Thoracic aorta (tissue), 2 donors: ENCODE measurements at places on chromosomes 5 and 9. TPM values are rescaled to one million over a fixed set of nuclear protein-coding genes. Genes with fewer than 3 reads are reported as not detected.

DNA sequence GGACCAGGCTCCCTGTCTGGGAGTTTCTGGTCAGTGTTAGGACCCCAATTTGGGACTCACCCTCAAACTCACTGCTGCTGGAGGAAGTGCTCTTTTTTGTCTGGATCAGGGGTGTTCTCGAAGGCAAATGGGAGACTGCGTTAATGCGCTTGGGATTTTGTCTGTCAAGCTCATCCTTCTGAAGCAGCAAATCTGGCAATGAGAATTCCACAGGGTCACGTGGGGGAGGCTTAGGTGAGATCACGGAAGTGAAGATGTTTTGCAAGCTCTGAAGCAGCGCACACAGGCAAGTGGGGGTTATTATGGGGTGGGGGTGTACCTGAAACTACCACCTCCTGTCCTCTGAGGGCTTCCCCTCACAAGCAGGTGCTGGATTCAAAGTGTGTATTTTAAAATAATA, 10.5 kb upstream of the TEX53 start:
- H3K27ac ChIP-seq = no peak overlapping the region
- no peak overlapping the region for H3K4me3 ChIP-seq
- H3K27me3 ChIP-seq = no peaks in the 10 kb centered on the region
- DNase-seq = no peak
- no peaks in the 10 kb centered on the region for H3K4me1 ChIP-seq

DNA sequence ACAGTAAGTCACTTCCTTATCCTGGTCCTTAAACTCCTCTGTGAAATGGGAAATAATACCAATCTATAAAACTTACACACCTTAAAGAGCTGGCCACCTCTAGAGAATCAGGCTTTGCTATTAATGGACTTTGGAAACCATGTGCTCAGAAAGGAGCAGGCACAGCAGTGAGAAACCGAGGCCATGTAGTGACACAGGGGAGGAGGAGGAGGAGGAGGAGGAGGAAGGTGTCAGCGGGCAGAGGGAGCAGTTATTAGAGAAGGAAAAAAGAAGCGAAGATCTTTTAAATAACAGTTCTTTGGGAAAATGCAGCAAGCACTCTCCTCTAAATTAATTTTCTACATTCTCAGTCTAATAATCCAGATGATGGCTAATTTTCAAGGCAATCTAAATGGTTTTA, 38.0 kb downstream of the SUSD1 start:
- no peak for DNase-seq
- no peaks in the 10 kb centered on the region for H3K27me3 ChIP-seq
- no peaks in the 10 kb centered on the region for H3K4me1 ChIP-seq
- no peak overlapping the region for H3K27ac ChIP-seq

- no peaks in the 10 kb centered on the region for H3K4me1 ChIP-seq
- H3K27ac ChIP-seq = no peak overlapping the region
- no peaks in the 10 kb centered on the region for H3K27me3 ChIP-seq
- no peak for DNase-seq
Observed at GRCh38 chr5:178305801-178306200, 73.2 kb upstream of the PHYKPL start.

DNA sequence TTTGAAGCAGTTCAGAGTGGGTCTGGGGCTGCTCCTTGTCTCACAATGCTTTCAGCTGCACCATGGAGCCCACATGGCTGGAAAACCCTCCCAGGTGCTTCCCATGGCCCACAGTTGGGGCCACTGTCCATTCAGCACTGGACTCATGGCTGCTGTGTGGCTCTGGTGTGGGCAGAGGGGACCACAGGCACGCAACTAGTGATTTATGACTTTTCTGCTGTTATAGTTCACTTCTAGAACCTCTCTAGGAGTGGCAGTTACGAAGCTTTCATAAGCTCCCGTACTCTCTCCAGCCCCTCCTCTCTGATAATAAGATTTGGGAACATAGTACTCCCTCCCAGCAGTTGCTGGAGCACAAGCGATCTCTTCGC, 29.0 kb downstream of the GLRA1 start:
- H3K27me3 ChIP-seq = no peaks in the 10 kb centered on the region
- no peak overlapping the region for H3K27ac ChIP-seq
- no peak for DNase-seq
- no peak overlapping the region for H3K4me3 ChIP-seq
- peaks cover 11% of the 10 kb centered on the region for H3K4me1 ChIP-seq
- H3K36me3 ChIP-seq = no peaks in the 10 kb centered on the region

SLC25A2 gene
- 3.5 TPM for total RNA-seq

DNA sequence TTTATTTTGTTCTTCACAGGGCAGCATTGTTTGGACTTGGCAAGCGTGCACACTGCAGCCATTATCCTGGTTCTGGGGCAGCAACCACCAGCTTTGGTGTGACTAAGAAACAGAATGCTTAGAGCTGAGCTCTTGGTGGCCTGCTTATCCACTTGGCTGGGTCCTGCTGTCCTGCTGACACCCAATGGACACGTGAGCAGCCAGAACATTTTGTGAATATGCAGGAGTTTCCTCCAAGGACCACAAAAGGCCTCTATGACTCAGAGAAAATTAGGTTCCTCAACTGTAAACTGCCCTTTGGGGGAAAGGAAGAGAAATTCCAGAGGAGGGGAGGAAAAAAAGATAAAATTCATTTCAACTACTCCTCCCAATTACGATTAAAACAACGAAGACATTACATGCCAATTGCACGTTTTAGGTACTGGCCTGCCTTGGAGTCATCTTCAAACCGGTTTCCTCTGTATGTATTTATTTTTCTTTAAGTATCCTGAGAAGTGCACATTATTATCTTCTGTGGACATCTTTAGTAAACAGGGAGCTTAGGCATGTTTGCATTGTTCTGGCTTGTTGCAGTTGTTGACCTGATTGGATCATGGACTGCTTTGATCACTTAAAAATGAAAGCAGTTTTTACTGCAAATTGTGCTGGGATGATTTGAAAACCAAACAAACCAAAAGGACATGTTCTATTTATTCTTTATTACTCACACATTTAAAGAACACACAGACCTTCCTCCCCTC, 82.3 kb upstream of the TLE4 start:
- H3K27ac ChIP-seq = no peak overlapping the region
- H3K36me3 ChIP-seq = no peaks in the 10 kb centered on the region
- peaks cover 8% of the 10 kb centered on the region for H3K4me1 ChIP-seq
- H3K4me3 ChIP-seq = no peak overlapping the region

DNA sequence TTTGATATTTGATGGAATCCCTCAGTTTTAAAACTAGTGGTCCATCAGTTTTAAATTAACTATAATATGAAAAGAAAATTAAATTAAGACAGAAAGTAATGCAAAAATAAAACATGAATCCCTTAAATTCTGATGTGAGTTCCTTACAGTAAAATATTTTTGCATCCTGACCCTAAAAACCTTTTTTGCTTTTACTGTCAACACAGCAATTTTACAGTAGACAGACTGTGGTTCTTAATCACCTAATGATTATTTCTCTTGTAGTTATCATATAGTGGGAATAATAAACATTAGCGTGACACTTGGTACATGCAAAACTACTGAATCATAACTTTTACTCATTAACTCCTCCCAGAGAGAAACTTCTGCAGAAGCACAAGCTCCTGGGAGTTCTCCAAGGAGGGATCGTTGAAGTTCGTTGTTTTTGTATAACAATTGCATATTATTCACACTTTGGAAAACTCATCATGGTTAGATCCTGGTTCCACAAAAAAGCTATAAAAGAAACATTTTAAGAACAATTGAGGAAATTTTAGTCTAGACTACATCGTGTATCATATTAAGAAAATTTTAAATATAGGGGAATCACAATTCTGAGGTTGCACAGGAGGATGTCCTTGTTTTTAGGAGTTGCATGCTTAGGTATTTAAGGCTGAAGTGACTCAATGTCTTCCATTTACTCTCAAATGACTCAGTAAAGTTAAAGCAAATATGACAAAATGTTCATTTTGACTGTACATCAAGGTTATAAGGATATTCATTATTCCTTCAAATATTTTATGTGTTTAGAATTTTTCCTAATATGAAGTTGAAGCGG, 88.2 kb upstream of the NIPAL4 start:
- H3K27me3 ChIP-seq = no peaks in the 10 kb centered on the region
- no peak overlapping the region for H3K27ac ChIP-seq
- no peak overlapping the region for H3K4me3 ChIP-seq
- peaks cover 21% of the 10 kb centered on the region for H3K4me1 ChIP-seq

FGF1 gene
- 56.7 TPM for total RNA-seq

GRCh38 chr5:332843-333242, 11.3 kb downstream of the AHRR start:
- no peaks in the 10 kb centered on the region for H3K27me3 ChIP-seq
- DNase-seq = no peak

SPINK4 gene
- not detected for total RNA-seq

DNA sequence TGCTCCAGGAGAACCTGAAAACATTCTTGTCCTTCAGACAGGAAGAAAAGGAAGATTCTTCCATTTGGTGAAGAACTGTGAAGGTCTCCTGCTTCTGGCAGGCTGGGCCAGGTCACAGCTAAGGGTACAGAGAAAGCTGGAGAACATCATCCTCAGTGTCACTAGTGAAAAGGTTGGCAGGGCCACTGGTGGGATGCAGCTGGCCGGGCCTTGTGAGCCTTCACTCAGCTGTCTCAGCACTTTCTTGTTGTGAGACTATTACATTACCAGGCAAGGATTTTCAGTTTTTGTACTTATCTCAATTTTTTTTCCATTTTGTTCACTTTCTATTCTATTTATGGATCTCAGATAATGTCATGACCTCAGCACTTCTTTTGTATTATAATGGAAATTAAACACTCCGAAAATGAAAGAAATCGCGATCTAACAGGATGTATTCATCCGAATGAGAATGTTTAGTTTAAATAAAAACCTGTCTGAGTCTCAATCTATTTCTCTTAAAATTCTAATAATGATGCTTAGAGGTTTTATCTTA, 9.9 kb upstream of the IFNA8 start:
- H3K4me1 ChIP-seq = peaks cover 9% of the 10 kb centered on the region
- no peak overlapping the region for H3K4me3 ChIP-seq
- no peak overlapping the region for H3K27ac ChIP-seq
- no peak for DNase-seq
- no peaks in the 10 kb centered on the region for H3K27me3 ChIP-seq

DNA sequence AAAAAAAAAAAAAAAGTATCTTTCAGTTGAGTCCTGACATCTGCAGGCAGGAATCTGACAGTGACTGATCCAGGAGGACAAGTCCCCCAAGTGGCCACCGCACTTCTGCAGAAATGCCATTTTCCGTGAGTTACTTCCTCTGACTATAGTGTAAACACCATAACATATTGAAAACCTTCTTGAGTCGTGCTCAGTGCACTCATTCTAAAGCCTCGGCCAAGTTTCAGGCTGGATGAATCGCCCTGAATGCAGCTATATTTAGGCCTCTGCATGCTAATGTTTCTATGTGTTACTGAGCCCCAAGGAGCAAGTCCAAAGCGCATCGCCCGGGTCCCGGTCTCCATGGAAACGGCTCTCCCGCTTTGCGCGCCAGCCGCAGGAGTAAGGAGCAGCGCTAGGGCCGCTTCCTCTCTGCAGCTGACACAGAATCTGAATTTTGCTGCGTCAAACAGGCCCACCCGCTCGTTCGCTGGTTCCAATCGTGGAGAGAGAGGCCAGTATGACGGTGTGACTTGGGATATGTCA, 335.4 kb downstream of the MSX2 start:
- peak overlapping the region; percentile 65 for H3K4me3 ChIP-seq
- DNase-seq = peak; percentile 8
- H3K36me3 ChIP-seq = no peaks in the 10 kb centered on the region
- peak overlapping the region; percentile 64 for H3K27ac ChIP-seq

DNA sequence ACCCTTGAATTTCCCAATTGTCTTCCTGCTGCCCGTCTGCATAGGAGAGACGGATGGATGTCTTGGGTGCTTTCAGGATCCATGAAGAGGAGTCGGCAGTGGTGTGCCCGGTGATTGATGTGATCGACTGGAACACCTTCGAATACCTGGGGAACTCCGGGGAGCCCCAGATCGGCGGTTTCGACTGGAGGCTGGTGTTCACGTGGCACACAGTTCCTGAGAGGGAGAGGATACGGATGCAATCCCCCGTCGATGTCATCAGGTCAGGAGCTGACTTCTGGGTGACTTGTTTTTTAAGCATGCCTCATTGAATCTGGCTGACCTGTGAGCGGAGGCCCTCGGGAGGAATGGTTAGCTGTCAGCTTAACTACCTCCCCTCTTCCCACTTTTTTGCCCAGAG, 24.2 kb downstream of the GALNT12 start:
- no peak overlapping the region for H3K27ac ChIP-seq
- DNase-seq = no peak
- H3K36me3 ChIP-seq = no peaks in the 10 kb centered on the region
- H3K4me3 ChIP-seq = no peak overlapping the region
- H3K4me1 ChIP-seq = no peaks in the 10 kb centered on the region

GRCh38 chr5:159533197-159533596, 202.9 kb upstream of the IL12B start:
- H3K27ac ChIP-seq = no peak overlapping the region
- no peaks in the 10 kb centered on the region for H3K36me3 ChIP-seq
- no peaks in the 10 kb centered on the region for H3K4me1 ChIP-seq
- H3K27me3 ChIP-seq = no peaks in the 10 kb centered on the region

GRCh38 chr9:84174486-84174885, 166.1 kb downstream of the SLC28A3 start:
- no peak overlapping the region for H3K27ac ChIP-seq
- H3K36me3 ChIP-seq = no peaks in the 10 kb centered on the region
- DNase-seq = no peak
- no peak overlapping the region for H3K4me3 ChIP-seq
- H3K4me1 ChIP-seq = peaks cover 11% of the 10 kb centered on the region

- peaks cover 7% of the 10 kb centered on the region for H3K4me1 ChIP-seq
- H3K27me3 ChIP-seq = no peaks in the 10 kb centered on the region
- H3K4me3 ChIP-seq = peak overlapping the region; percentile 80
- DNase-seq = no peak
- H3K27ac ChIP-seq = no peak overlapping the region
Observed at GRCh38 chr9:97411440-97411788, 482 bp upstream of the TDRD7 start.

GRCh38 chr5:54756301-54756700, 229.1 kb downstream of the ESM1 start:
- H3K4me1 ChIP-seq = peaks cover 18% of the 10 kb centered on the region
- H3K27ac ChIP-seq = no peak overlapping the region
- no peaks in the 10 kb centered on the region for H3K36me3 ChIP-seq
- H3K4me3 ChIP-seq = no peak overlapping the region

- DNase-seq = no peak
- H3K4me3 ChIP-seq = no peak overlapping the region
- peaks cover 4% of the 10 kb centered on the region for H3K4me1 ChIP-seq
- no peaks in the 10 kb centered on the region for H3K27me3 ChIP-seq
- no peaks in the 10 kb centered on the region for H3K36me3 ChIP-seq
Observed at GRCh38 chr5:169431386-169431785, 130.4 kb upstream of the SLIT3 start.

CRHBP gene
- total RNA-seq = 2.0 TPM

- H3K4me1 ChIP-seq = peaks cover 4% of the 10 kb centered on the region
- H3K27ac ChIP-seq = peak overlapping the region; percentile 22
- no peak for DNase-seq
- H3K27me3 ChIP-seq = no peaks in the 10 kb centered on the region
- H3K4me3 ChIP-seq = no peak overlapping the region
- no peaks in the 10 kb centered on the region for H3K36me3 ChIP-seq
Observed at GRCh38 chr9:81804306-81804705, 115.0 kb upstream of the TLE1 start.
